ENCODE measurements at places on chromosomes 3 and 15.
A peak's percentile ranks its signal among the peaks of the same experiment; 100 is the strongest.

GRCh38 chr3:114674036-114674435 lies 380.2 kb downstream of the TIGIT start:
- DNase-seq: peak; percentile 77

- DNase-seq: no peak
These were observed 62.1 kb upstream of the SPRED1 start for GRCh38 chr15:38190501-38190900.

- DNase-seq: peak; percentile 74
These were observed 537.5 kb upstream of the CCDC54 start for GRCh38 chr3:106839576-106840280.

GRCh38 chr3:104520228-104520655 lies 846.5 kb upstream of the ALCAM start:
- no peak for DNase-seq

DNA sequence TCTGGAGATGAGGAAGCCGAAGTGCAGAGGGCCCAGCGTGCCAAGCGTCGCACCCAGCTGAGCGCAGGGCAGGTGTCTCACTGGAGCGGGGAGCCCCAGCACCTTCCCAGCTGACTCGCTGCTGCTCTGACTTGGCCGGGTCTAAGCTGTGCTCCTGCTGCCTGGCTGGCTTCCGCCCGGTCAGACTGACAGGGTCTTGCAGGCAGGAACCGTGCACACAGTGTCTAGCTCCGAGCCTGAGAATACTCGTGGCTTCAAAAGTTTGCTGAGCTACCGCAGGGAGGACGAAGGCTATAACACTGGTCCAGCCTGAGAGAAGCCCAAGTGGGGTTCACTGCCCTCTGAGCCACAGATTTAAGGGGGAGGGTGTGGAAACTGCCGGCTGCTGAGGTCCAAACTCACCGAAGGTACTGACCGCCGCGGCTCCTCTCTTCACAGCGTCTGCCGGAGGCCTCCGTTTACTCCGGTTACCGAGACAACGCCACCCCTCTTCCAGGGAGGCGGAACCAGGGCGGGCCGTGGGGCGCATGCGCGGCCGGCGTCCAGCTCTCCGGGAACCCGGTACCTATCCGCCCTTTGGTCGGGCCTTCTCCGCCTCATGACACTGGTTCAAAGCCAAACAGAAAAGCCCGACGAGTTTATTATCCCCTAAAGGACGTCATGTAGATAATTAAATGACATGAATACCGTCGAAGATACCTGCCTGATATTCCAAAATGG lies at the start of gene CFAP44:
TSS of gene CFAP44 (minus strand) at position 443 of the 720 bp plus-strand sequence. CDS start 7,829 bp downstream, outside the sequence.
- DNase-seq: peak; percentile 72

DNA sequence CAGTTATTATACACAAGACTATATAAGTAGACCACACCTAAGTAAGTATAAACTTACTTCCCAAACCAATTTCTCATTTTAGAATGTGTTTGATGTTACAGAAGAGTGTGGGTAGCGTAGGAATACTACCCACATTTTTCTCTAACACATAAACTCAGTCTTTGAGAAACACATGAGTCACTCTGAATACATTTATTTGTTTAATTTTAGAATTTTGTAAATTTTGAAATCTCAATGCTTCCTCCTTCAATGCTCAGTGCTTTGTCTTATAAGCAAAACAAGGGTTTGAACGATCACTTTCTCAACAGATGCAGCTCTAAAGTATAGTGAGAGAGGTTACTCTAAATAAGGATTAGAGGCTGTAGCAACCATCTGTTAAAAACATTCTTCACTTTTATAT lies 700.8 kb downstream of the SI start:
- DNase-seq: no peak

GRCh38 chr15:77901921-77902750 lies 175.4 kb downstream of the TBC1D2B start:
- no peak for DNase-seq

DNA sequence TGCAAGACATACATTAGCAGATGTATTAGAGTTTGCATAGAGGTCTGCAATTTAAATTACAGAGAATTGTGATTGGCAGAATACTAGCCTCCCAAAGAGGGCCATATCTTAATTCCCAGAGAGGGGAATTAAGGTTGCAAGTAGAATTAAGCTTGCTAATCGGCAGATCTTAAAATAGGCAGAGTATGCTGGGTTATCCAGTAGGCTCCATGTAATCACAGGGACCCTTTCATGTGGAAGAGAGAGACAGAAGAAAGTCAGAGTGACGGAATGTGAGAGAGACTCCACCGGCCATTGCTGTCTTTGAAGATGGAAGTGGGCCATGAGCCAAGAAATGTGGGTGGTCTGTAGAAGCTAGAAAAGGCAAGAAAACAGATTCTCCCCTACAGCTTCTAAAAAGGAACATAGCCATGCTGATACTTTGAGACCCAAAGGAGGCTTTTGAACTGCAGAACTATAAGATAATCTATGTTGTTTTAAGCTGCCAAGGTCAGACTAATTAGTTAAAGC lies 38.8 kb downstream of the IMPG2 start:
- peak; percentile 14 for DNase-seq

DNA sequence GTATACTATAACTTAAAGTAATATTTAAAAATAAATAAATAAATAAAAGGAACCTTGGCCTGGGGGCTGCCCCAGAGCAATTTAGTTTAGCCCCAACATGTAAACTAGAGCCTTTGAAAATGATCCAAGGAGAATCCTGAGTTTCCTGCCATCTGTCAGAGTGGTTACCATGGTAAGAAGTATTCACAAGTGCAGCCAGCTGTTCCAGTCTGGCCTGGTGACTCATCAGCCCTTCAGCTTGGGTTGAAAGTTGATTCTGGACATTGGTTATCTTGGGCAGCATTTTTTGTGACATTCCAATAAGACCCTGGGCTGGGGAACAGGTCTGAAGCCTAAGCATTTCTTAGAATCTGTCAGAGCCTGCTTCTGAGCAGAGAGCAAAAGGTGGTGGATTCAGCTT lies 72.7 kb upstream of the LRTM1 start:
- peak; percentile 94 for DNase-seq

- no peak for DNase-seq
These were observed 65.4 kb upstream of the EPHB1 start for GRCh38 chr3:134729649-134730048.

GRCh38 chr3:12234192-12234591 lies 54.7 kb upstream of the PPARG start:
- no peak for DNase-seq

DNA sequence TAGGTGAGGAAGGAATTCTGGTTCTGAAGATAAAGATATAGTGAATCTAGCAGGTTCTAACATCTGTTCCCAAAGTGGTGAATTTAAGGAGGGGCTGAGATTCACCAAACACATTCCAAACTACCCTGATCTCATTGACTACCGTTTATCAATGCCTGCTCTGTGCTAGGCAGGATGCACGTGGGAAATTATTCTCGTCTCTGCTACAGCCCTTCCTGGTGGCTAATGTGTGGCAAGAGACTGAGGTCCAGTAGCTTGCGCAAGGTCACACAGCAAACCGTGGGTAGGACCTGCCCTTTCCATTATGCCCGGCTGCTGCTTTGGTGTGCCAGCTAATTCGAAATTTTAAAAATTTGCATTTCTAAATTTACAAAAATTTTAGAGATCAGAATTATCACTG lies 209.5 kb upstream of the TRIM42 start:
- no peak for DNase-seq

DNA sequence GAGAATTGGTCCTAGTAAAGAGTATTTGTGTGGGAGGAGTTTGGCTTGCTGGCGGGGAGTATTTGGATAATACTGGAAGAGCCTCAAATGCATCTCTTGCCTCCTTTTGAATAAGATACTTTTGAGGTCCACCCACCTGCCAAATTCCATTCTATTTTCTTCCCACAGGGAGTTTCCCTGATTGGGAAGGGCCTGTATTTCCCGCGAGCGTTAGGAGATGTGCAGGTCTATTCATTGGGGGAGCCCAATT lies 406 bp upstream of the RASA2 start:
- peak; percentile 72 for DNase-seq

All from astrocyte of the spinal cord (primary cell).